KBM-7 (cell line): ENCODE measurements at places on chromosomes 5 and 9.
A peak's percentile ranks its signal among the peaks of the same experiment; 100 is the strongest.

- no peak for DNase-seq
Measured at GRCh38 chr9:109771087-109771486, 8.9 kb upstream of the PALM2AKAP2 start.

GRCh38 chr9:69157751-69158466 lies 16.2 kb upstream of the TJP2 start:
- DNase-seq, result peak; percentile 29

DNA sequence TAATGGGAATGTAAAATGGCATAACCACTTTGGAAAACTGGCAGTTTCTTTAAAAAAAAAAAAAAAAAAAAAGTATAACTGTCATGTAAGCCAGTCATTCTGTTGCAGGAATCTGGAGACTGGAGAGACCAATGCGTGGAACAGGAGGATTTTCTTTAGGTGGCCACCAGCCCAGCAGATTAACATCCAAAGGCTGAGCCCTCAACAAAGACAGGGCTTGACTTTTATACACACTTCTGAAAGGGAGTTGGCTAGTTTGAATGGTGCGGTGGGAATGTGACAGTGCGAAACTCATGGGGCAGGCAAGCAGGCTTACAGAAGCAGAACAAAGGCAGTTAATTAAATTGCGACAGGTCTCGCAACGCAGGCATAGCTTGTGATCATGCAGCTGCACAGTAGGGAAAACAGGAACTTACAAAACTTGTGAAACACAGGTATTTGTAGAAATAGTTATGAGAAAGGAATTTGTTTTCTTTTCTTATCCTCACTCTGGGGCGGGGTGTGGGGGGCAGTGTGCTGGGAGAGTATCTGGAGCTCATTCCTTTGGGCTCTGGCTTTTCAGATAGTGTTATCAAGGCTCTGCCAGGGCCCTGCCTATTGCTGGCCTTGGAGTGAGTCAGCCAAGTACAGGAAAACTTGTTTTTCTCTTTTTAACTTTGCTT lies 12.0 kb downstream of the UIMC1 start:
- DNase-seq, result peak; percentile 93

DNA sequence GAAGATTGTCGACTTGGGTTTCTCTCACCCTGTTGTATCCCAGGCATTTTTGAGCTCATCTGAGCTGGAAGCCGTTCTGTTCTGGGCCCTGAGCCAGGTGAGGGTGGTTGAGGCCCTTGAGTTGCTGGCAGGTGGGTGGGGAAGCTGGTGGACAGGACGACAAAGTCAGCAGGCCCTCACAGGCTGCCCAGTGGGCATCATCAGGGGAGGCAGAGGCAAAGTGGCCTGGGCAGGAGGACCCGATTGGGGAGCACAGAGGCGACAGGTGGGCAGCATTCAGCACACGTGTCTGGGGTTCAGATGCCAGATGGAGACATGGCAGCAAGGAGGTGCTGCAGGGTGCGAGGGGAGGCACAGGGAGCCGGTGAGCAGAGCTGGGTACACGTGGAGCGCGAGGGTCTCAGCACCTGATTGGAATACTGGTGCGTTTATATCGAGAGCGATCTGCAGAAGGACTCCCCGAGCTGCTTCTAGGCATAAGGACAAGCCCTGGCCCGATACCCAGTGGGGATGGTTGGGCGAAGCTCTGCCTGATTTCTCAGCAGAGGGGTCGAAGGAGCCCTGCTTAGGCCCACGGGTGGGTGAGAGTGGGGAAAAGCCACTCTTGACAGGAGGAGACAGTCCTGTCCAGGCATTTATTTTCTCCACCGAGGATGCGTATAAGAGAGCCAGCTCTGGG lies 49.0 kb upstream of the SUSD3 start:
- DNase-seq, result no peak

GRCh38 chr9:87494970-87495471 lies 2.6 kb upstream of the DAPK1 start:
- DNase-seq, result peak; percentile 63

GRCh38 chr9:93663877-93664548 lies 87.6 kb downstream of the PHF2 start:
- DNase-seq, result no peak

- peak; percentile 20 for DNase-seq
Measured at GRCh38 chr5:136192526-136193321, at the start of gene SMIM32. Gene SMIM32, minus strand, starts transcription at chr5:136193162. Its CDS starts 638 bp downstream, at chr5:136192524.

- DNase-seq, result peak; percentile 69
Measured at GRCh38 chr5:132020568-132021339, 9.3 kb upstream of the ACSL6 start.

DNA sequence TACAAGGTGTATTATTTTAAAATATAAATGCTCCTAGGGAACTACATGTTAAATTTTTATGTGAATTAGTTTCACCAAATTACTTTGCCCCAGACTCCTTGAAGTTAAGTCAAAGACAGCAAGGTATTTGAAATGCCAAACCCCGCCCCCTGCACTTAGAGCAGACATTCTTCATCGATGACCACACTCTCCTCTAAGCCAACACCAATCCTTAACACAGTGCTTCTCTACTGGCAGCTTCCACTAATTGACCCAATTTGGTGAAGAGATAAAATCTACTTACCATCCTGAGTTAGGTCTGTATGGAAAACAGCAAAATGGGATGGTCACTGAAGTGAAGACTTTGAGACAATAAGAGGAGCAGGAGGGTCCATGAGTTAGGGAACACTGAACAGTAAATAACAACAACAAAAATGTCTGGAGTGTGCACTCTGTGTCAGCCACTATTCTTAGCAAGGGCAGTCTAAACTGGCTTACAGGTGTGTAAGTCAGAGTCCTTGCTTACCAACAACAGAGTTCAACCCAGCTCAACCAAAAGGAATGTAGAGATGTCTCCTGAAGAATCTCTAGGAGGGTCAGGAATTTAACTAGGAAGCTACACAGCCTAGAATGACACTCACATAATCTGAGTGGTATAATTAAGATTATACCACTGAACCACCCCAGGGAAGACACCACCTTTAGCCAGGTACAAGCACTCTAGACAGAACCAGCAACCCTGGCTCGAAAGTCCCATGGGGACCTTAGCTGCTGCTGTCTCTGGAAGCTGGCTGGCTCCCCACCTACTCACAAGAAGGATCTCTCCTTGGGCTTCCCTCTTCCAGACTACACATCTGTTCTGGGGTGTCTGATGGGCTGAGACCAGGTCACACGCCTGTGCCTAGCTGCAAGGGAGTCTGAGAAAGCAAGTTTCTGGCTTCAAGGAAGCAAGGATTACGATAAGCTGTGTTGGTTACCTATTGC lies 8.8 kb upstream of the UBE2QL1 start:
- no peak for DNase-seq

DNA sequence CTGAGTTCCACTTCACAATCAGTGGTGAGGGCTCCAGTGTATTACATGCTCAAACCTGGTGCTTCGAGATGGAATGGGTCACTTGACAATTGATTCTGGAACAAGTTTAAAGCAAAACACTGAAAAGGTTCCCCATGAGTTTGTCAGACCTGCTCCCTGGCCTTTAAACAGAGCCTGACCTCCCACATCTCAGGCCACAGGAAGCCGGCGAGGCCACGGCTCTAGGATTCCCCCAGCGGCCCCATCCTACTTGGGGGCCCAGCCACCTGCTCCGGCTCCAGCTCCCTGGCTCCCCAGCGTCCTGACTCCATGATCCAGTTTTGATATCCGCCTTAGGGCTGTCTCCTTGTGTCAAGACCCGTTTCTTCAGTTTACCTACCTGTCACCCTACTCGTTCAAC lies 62.0 kb downstream of the TTLL11 start:
- DNase-seq, result no peak

GRCh38 chr5:154010660-154011059 lies 28.1 kb downstream of the FAM114A2 start:
- no peak for DNase-seq

- DNase-seq, result no peak
Measured at GRCh38 chr5:96279801-96280542, 153.1 kb downstream of the PCSK1 start.

- DNase-seq, result no peak
Measured at GRCh38 chr5:151001436-151001835, 19.0 kb upstream of the GPX3 start.

GRCh38 chr5:116754556-116754955 lies 179.9 kb upstream of the SEMA6A start:
- DNase-seq, result no peak

- no peak for DNase-seq
Measured at GRCh38 chr9:134781591-134782302, 98.9 kb upstream of the FCN2 start.

DNA sequence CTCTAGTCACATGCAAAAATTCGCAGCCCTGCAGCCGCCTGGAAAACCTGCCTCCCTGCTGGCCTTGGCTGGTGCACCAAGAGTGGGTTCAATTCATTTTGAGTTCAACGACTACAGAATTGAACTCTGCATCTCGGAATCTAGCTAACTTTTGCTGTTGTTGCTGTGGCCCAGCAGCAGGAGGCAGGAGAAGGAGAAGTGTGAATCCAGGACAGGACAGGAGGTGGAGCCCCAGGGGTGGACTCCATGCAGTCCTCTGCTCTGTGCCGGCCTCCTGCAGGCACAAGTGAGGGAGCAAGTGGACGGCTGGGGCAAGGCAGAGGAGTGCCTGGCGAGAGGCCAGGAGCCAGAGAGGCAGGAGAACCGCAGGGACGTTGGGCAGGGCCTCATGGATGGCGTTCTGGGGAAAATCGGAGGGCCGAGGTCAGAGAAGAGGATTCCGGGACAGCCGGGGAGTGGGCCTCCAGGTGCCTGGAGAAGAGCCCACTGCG lies 214.2 kb downstream of the FANCC start:
- DNase-seq, result no peak

- DNase-seq, result no peak
Measured at GRCh38 chr9:123753669-123754258, 176.2 kb downstream of the DENND1A start.

- peak; percentile 5 for DNase-seq
Measured at GRCh38 chr5:171152382-171152781, 156.7 kb upstream of the TLX3 start.

- DNase-seq, result no peak
Measured at GRCh38 chr5:154002093-154002492, 36.6 kb downstream of the FAM114A2 start.

GRCh38 chr9:121725008-121725775 lies 73.8 kb downstream of the DAB2IP start:
- no peak for DNase-seq

DNA sequence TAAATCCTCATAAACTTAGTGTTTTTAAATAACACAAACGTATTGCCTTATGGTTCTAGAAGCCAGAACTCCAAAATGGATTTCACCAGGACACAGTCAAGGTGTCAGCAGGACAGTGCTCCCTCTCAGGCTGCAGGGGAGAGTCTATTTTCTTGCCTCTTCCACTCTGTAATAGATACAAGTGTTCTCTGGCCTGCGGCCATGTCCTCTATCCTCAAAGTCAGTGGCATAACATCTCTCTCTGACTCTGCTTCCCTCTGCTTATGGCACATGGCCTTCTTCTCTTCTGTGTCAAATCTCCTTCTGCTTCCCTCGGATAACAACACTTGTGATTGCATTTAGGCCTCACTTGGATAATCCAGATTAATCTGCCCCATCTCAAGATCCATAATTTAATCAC lies 129.4 kb upstream of the OR13F1 start:
- no peak for DNase-seq

- DNase-seq, result no peak
Measured at GRCh38 chr5:1432296-1432695, 12.9 kb downstream of the SLC6A3 start.

GRCh38 chr9:70111641-70112236 lies 68.1 kb downstream of the MAMDC2 start:
- no peak for DNase-seq

GRCh38 chr9:85900504-85901201 lies 40.3 kb upstream of the NAA35 start:
- peak; percentile 84 for DNase-seq

GRCh38 chr5:152861231-152861630 lies 456.2 kb upstream of the NMUR2 start:
- DNase-seq, result no peak

GRCh38 chr9:130847306-130848217 lies 12.5 kb downstream of the ABL1 start:
- no peak for DNase-seq

GRCh38 chr5:117393125-117393524 lies 818.5 kb upstream of the SEMA6A start:
- no peak for DNase-seq

- DNase-seq, result no peak
Measured at GRCh38 chr9:6944896-6945295, 187.1 kb downstream of the KDM4C start.

DNA sequence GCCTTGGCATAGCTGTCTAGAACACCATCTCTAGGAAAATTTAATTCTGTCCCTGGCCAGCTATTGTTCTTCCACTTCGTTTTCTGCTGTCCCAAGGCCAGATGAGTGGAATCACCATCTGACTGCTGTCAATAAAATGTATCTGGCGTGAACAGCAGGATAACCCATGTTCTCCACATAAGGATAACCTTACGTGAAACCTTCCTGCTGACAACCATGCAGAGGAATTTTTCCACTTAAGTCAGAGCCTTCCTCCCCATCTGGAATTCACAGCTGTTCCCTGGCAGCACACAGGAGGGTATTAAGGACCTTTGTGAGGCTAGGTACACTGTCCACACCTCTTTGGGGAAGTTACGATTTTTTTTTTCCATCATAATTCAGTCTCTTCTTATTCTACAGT lies 28.6 kb downstream of the RNF44 start:
- no peak for DNase-seq

- no peak for DNase-seq
Measured at GRCh38 chr9:106283769-106284168, 579.2 kb upstream of the ZNF462 start.

DNA sequence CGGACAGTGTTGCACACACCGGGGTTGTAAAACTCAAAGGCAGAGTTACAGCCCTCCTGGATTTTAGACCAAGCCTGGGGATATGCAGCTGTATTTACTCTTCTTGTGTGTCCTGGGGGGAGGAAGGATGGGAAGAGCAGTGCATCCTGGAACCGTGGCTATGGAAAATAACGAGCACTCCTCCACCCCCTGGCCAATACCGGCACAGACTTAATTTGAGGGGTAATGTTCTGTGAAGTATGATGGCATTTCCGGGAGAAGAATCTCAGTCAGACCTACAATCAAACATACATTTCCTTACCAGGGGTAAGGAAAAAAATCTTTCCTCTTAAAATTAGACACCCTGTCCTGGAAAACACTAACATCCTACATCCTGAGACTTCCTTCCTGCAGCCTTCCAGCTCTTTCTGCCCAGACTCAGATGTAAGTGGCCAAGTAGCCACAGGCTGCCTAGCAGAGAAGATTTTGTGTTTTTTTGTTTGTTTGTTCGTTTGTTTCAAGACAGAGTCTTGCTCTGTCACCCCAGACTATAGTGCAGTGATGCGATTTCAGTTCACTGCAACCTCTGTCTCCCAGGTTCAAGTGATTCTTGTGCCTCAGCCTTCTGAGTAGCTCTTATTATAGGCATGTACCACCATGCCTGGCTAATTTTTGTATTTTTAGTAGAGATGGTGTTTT lies 11.0 kb upstream of the ERMP1 start:
- DNase-seq, result peak; percentile 16

- peak; percentile 41 for DNase-seq
Measured at GRCh38 chr5:77937015-77937908, 161.1 kb upstream of the TBCA start.

DNA sequence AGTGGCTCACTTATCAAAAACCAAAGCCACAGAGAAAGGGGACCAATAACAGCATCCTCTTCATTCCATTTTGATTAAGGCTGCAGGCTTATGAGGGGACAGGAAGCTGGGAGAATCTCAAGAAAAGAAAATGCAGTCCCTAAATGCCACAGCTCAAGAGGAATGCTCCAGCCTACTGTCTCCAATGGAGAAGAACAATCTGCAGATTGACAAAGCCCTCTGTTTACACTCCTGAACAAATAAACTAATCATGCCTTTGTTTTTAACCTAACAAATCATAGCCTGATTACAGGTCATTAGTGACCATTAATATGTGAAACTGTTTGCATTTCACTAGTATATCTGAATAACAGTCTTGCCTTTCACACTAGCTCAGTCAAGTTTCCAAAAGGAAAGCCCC lies 26.5 kb downstream of the PPP2R2B start:
- DNase-seq, result no peak
